ENCODE measurements at places on chromosomes 6 and 20.

DNA sequence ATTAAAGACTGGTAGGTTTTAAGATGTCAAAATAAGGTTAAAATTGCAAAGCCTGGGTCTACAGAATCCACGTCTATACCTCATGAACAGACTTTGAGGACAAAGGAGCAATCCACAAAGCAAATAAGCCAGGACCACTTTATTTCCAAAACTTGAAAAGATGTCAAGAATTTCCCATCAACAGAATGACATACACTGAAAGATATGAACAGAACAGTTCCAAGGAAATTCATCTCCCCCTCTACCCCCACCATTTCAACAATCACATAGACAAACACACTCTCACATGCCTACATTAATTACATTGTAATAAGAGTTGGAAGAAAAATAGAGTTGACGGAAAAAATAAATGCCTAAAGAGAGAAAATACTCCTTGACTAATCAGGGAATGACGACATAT is 45.2 kb upstream of the NHSL1 start:
- no peak for DNase-seq

DNA sequence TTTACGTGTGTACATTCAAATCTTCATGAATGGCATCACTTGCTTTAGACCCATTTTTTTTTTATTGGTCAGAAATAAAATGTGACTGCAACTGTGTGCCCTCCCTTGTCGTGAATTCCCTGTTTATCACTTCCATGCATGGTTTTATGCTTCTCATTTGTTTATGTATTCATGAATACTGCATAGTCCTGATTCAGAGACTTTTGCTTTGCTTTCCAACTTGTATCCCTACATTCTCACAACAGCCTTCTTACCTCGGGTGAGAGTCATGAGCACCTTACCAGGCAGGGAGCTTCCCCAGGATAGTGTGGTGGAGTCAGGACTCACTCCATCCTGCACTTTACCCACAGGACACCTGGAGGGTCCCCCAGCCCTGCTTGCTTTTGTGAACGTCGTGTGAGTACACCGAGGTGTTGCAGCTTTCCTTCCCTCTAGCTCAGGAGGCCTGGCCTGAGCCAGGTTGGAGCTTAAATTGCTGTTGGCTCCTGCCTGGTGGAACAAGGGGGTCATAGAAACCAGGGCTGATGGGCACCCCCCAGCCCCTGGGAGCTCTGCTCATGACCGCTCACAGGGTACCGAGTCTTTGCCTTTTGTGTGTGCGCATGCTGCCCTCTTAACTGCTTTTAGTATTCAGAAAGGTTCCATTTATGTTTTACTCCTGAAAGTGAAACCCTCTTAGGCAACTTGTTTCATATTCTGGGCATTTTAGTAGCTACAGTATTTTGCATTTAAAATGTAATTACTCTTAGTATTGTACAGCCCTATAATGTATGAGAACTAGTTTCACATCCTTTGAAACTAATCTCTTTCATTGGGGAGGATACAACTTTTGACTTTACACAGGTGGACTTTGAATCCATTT is 66.0 kb downstream of the CDS2 start:
- no peak for DNase-seq

GRCh38 chr20:24199501-24199900 is 210.9 kb upstream of the GGTLC1 start:
- no peak for DNase-seq

- DNase-seq: no peak
These were observed 32.4 kb downstream of the AAR2 start for GRCh38 chr20:36268440-36269342.

- DNase-seq: no peak
These were observed 117.7 kb upstream of the GJE1 start for GRCh38 chr6:142015011-142015410.

- DNase-seq: no peak
These were observed 407.4 kb upstream of the RGS17 start for GRCh38 chr6:153538491-153538890.

DNA sequence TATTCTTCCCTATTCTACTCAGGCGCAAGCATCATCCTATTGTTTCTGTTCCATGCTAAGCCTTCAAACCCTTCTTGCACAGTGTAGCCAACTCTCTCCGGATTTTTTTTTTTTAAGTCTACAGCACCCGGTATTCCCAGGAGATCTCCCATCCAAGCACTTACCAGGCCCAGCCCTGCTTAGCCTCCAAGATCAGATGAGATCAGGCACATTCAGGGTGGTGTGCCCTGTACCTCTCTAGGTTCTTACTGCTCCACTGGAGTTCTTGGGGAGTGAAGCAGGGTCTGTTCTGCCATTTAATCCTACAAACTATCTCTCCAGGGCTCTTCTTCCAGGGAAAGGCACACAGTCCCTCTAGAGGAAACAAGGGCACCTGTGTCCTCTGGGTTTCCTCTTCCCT is 14.9 kb upstream of the NUP153 start:
- no peak for DNase-seq

GRCh38 chr20:32350421-32350820 is 7.7 kb upstream of the ASXL1 start:
- no peak for DNase-seq

Measured in CD4-positive, CD25-positive, alpha-beta regulatory T cell (primary cell).